ENCODE measurements at places on chromosomes 16 and 17.

- DNase-seq = no peak
Measured at GRCh38 chr17:27091043-27091497, 202.8 kb upstream of the WSB1 start.

GRCh38 chr16:86893506-86893905 is 315.2 kb downstream of the FOXL1 start:
- no peak for DNase-seq

DNA sequence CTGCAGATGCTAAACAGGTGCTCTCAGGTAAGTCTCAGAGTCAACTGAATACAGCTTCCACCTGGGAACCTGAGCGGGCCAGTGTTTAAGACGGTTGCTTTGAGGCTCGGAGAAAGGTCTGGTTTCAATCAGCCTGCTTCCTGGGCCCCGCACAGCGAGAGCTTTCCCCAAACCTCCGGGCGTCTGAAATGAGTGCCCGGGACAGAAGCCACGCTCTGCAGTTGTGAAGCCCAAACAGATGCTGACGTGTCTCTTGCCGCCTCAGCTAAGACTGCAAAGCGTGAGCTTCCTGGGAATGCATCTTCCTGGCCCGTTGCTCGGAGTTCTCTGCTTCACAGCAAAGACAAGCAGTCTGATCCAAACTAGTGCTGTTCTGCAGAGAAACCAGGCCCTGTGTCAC is 36.7 kb downstream of the PLXDC1 start:
- DNase-seq = no peak

- no peak for DNase-seq
Measured at GRCh38 chr17:64040206-64040605, 19.8 kb upstream of the ICAM2 start.

DNA sequence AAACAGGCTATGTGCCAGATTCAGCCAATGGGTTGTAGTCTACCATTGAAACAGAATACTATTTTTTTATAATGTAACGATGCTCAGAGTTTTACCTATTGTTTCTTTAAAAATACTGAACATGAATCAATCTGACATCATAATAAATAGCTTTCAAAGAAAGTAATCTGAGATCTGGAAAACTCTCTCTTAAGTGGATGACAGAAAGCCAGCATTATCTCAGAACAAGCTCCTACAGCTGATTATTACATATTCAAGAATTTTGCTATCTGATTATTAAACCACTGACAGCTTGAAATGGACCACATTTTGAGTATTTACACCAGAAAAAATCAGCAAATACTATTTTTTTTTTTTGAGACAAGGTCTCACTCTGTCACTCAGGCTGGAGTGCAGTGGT is 484.2 kb upstream of the SOX9 start:
- no peak for DNase-seq

- DNase-seq = no peak
Measured at GRCh38 chr17:51240275-51240674, 19.6 kb downstream of the MBTD1 start.

DNA sequence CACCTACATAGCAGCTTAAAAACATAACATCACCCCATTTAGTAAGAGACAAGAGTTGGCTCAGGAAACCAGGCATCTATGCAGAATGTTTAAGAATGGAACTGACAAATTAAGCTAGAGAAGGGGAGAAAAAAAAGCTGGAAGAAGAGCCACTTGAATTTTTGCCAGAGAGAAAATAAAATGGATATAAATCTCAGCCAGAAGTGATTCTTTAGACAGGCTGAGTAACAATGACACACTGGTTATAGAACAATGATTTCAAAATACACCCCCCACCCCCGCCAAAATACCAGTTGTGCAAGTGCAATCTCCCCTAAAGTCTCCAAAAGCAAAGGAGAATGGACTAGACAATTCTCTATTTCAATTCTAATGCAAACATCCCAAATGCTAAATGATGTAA is 22.4 kb downstream of the LSM12 start:
- no peak for DNase-seq

GRCh38 chr16:56174411-56174810 is 16.9 kb upstream of the GNAO1 start:
- no peak for DNase-seq

GRCh38 chr16:81484908-81485624 is 40.5 kb downstream of the CMIP start:
- no peak for DNase-seq

- DNase-seq = no peak
Measured at GRCh38 chr16:608019-608418, 18.2 kb downstream of the RAB40C start.

DNA sequence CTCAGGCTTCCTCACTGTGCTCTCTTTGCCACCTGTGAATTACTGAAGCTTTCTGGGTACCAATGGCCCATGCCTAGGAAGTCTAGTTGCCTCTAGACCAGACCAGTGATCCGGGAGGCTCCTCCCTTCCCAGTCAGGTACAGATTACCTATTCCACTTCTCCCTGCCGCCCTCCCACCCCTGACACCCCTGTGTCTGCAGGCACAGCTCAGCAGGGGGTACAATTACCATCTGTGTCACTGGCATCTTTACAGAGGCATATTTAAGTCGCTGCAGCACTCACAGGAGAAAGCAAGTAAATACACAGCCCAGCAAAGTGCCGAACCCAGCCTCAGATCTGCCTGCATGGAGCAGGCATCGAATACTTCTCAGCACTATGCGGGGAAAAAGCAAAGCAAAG is 5.3 kb upstream of the WSCD1 start:
- DNase-seq = no peak

DNA sequence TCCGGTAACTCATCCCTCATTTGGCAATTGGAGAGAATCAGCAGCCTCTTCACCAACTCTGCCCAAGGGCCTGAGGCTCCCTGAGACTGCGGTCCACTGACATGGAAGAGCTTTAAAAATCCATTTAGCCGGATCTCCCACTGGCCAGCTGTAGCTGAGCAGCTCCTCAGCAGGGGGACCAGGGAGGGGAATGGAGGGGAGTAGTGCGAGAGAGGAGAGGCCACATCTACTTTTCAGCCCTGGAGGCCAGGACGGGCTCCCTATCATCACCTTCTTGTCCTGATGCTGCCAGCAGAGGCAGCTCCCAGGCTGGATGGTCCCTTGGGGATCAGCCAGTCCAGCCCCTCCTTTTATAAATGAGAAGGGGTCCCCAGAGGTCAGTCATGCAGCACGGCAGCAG is 25.0 kb upstream of the SPPL2C start:
- DNase-seq = no peak

- peak; percentile 35 for DNase-seq
Measured at GRCh38 chr16:81315271-81316175, 761 bp downstream of the GAN start.

- no peak for DNase-seq
Measured at GRCh38 chr16:69917739-69918138, 33.4 kb upstream of the CLEC18A start.

DNA sequence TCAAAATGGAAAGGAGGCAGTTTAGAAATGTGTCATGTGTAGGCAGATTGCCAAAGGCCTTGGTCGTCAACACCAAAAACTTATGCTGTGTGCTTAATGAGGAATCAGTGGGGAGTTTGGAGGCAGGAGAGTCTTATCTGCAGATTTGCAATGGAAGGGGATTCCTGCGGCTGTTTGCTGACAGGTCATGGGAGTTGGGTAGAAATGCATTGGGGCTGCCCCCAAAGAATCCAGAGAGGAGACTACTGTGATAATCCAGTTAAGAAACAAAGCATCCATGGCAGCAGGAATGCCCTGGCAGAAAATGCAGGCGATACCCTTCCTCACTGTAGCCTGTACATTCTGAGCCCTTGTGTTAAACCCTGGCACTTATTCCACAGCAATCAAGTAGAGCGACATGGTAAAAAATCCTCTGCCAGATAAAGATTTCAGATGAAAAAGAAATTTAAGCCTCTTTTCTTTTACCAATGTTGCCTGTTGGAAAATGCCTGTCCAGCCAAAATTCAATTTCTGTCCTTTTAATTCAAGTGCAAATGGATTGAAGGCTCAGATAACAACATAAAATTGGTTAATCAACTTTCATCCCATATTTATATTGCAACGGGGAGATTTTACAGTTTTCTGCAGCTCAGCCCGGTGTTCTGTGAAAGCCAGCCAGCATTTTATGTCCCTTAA is 491.0 kb upstream of the CDH5 start:
- DNase-seq = no peak

DNA sequence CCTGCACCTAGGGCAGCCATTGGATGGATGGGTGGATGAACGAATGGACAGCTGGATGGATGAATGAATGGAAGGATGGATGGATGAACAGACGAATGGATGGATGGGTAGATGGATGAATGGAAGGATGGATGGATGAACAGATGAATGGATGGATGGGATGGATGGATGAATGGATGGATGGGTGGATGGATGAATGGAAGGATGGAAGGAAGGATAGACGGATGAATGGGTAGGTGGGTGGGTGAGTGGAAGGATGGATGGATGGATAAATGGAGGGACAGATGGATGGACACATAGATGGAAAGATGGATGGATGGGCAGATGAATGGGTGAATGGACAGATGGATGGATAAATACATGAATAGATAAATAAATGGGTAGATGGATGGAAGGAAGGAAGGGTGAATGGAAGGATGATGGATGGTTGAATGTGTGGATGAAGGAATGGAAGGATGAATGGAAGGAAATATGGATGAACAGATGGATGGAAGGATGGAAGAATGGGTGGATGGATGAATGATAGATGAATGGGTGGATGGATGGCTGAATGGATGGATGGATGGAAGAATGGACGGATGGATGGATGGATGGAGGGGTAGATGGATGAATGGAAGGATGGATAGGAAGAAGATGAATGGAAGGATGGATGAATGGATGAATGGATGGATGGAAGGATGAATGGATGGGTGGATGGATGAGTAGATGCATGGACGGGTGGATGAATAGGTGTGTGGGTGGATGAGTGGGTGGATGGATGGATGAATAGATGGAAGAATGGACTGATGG is 15.4 kb downstream of the SRL start:
- DNase-seq = no peak

- DNase-seq = no peak
Measured at GRCh38 chr16:6146874-6147425, 1049.4 kb upstream of the EEF2KMT start.

DNA sequence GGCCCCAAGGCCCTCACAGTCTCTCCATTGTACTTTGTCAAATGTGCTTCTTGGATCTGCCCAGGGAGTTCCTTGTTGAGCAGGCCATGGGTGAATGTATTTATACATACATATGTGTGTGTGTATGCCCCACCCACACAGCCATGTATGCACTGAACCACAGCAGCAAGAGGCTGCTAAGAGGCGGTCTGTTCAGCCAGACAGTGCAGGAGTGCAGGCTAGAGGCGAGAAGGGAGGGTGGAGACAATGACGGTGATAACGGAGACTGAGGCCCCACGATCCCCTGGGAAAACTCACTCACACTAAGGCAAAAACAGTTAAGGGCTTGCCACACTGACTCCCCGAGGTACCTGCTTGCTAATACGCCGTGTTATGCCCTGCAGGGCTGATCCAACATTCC is 151.0 kb upstream of the CDC42EP4 start:
- no peak for DNase-seq

- DNase-seq = no peak
Measured at GRCh38 chr17:13477180-13477611, 124.5 kb downstream of the HS3ST3A1 start.

DNA sequence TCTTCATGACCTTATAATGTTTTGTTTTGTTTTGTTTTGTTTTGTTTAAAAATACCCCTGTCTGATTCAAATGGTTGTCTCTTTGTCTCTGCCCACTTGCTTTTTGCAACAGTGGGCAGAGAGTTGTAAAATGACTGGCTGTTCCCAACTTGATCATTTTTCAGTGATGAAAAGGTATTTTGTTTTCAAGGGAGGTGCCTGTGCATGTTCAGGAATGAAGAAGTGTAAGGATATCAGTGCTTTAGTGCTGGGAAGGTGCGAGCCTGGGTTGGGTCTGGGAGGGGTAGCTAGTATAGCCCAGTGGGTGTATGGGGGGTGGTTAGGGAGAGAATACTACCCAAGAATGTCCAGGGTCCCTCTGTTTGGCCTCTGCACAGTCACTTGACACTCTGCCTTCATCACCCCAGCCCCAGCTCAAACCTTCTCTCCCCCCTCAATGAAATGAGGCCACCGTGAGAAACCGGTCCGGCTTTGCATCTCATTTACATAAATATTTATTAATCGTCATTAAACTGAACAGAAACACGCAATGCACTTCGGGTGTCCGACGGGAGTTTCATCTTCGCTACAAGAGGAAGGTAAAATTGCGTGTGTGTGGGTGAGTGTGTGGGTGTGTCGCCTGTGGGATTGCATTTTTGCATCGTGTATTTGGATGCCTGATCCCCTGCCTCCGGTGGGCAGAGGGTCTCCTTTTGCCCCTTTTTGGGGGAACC is 4.3 kb downstream of the NEUROD2 start:
- DNase-seq = no peak

DNA sequence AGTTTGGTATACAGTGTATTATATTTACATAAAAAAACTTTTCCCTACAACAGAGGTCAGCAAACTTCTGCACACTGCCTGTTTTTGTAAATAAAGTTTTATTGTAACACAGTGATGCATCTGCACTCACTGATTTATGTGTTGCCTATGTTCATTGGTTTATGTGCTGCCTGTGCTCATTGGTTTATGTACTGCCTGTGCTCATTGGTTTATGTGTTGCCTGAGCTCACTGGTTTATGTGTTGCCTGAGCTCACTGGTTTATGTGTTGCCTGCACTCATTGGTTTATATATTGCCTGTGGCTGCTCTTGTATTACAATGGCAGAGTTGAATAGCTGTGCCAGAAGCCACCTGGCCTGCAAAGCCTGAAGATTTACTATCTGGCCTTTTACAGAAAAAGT is 81.6 kb downstream of the MYH11 start:
- DNase-seq = no peak

DNA sequence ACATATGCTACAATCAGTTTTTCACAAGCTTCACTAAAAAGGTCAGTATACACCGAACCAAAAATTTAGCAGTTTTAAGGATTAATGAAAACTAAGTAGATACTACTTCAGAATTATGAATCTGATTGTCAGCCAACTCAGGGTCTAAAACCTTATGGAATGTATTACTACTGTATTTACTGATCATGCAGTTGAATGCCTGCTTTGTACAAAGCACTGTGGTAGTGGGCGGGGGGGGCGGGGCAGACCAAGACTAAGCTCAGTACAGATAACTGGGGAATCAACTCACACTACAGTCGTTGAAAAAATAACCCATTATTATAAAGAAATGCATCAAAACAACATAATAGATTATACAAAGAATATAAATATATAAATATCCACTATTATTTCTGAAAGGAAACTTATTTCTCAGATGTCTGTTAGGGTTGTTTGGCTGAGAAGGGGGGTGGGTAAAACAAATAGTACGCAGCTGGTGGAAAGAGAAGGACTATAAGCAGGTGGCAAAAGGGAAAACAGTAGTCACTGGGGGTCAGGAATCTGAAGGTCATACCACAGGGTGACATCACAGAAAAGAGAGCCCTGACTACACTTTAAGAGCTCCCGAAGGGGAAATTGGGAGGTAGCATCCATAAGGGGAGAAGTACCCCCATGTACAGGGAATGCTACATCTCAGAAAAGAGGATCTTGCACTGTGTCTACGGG is 109.4 kb upstream of the AXIN2 start:
- no peak for DNase-seq

- no peak for DNase-seq
Measured at GRCh38 chr16:57349212-57350031, 9.2 kb upstream of the CCL22 start.
